ENCODE measurements at places on chromosomes 5 and 9. TPM values are rescaled to one million over a fixed set of nuclear protein-coding genes. Genes with fewer than 3 reads are reported as not detected.

- no peaks in the 10 kb centered on the region for H3K27me3 ChIP-seq
- no peaks in the 10 kb centered on the region for H3K36me3 ChIP-seq
- DNase-seq: no peak
- no peak overlapping the region for H3K4me3 ChIP-seq
Measured at GRCh38 chr5:61420016-61420415, 88.0 kb downstream of the ZSWIM6 start.

SPAAR gene
- 2.1 TPM for total RNA-seq

TNFSF15 gene
- total RNA-seq: 0.33 TPM

- no peak for DNase-seq
- no peak overlapping the region for H3K27ac ChIP-seq
- no peak overlapping the region for H3K4me3 ChIP-seq
- no peaks in the 10 kb centered on the region for H3K4me1 ChIP-seq
Measured at GRCh38 chr5:74490814-74491213, 149.7 kb downstream of the ENC1 start.

DNA sequence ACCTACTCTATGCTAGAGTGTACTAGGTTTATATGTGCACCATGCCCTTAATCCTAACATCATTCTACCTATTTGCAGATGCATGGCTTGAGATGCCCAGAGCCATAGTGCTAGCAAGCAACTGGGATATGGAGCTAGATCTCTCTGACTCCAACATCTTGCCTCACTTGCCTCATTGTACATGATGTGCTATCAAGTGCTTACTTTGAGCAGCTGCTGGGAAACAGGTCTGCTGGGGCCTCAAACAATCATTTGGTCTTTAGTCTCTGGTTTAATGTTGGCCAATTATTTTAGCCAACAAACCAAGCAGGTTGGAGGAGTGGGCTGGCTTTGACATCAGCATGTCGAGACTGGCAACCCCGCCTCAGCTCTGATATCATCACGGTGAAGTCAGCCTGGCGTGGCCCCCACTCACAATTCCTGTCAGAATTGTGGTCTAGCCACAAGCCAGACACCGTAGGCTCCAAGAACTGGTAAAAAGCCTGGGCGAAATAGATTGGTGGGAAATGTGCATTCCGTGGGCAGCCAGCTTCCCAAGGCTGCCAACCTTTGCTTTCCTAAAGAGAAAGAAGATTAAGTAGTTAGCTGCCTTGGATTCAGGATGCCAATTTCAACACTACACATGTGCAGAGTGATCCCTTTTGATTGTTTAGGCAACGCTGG, 21.1 kb upstream of the GAS1 start:
- H3K4me1 ChIP-seq: peaks cover 39% of the 10 kb centered on the region
- H3K36me3 ChIP-seq: no peaks in the 10 kb centered on the region
- no peak for DNase-seq
- no peak overlapping the region for H3K27ac ChIP-seq
- no peaks in the 10 kb centered on the region for H3K27me3 ChIP-seq

- H3K4me1 ChIP-seq: no peaks in the 10 kb centered on the region
- H3K36me3 ChIP-seq: peaks cover 43% of the 10 kb centered on the region
- H3K4me3 ChIP-seq: no peak overlapping the region
Measured at GRCh38 chr9:114465906-114466900, 39.1 kb downstream of the WHRN start.

GRCh38 chr5:80067531-80068245, 32.5 kb downstream of the THBS4 start:
- no peaks in the 10 kb centered on the region for H3K27me3 ChIP-seq
- H3K27ac ChIP-seq: no peak overlapping the region
- peaks cover 20% of the 10 kb centered on the region for H3K36me3 ChIP-seq
- H3K4me1 ChIP-seq: peaks cover 8% of the 10 kb centered on the region
- no peak overlapping the region for H3K4me3 ChIP-seq
- no peak for DNase-seq

- no peaks in the 10 kb centered on the region for H3K36me3 ChIP-seq
- no peak for DNase-seq
- H3K4me1 ChIP-seq: no peaks in the 10 kb centered on the region
- H3K27ac ChIP-seq: no peak overlapping the region
- no peaks in the 10 kb centered on the region for H3K27me3 ChIP-seq
Measured at GRCh38 chr5:17448877-17449276, 49.2 kb upstream of the TAF11L2 start.

DNA sequence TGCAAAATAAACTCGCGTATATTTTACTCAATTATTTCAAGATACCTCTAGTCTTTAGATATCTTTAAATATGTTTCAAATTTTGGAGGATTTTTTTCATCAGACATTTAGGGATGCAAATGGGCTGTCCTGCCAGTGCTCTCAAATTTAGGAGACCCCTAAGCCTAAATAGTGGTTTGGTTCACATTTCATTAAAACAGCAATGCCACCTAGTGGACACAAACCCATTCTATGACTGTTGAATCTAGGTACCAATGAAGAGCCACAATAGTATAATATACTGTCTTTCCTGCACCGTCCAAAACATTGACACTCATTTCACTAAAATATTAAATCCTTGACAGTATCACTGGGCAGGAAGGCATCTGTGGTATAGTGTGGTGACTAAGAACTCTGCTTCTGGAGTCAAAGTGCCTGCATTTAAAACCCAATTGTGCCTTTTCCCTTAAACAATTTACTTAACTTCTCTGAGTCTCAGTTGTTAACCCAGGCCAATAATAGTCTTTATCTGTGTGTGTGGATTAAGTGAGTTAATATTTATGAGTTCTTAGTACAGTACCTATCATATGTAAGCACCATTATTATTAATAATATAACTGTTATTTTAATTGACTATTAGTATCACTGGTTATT, 148.0 kb downstream of the RORB start:
- no peak for DNase-seq
- H3K4me1 ChIP-seq: no peaks in the 10 kb centered on the region
- H3K27ac ChIP-seq: no peak overlapping the region
- no peak overlapping the region for H3K4me3 ChIP-seq
- H3K27me3 ChIP-seq: peaks cover 5% of the 10 kb centered on the region
- H3K36me3 ChIP-seq: no peaks in the 10 kb centered on the region

DNA sequence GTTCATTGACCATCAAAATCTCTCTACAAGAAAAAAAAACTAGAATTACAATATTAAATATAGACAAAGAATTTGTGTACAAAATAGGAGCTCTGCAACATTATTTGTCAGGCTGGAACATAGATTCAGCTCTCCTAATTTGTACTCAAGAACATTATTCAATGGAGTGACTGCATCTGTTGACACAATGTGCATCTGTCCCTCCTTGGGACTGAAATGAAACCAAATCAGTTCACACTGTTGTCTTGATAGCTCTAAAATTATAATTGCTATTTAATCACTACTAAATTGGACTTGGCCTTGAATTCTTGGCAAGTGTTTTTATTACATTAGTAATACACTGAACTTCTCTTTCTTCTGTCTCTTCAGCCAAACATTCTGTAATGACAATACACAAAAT, 47.7 kb downstream of the FTMT start:
- H3K4me3 ChIP-seq: no peak overlapping the region
- H3K36me3 ChIP-seq: no peaks in the 10 kb centered on the region
- DNase-seq: no peak

DNA sequence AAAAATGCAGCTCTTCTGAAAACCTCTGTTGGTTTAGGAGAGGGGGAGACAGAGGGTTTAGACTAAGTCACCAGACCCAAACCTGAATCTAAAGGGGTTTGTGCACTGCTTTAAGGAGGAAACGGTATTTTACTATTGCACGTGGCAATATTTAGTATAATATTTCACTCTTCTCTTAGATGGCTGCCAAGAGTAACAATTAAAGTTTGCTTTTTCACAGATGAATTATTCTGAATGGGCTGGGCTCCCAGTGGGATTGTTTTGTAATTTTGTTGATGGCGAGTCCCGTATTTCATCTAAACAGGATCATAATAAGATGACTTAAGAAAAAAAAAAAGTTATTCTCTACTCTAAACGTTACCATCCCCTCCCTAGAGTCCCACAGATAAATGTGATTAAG, 245.4 kb downstream of the PCSK5 start:
- DNase-seq: no peak
- H3K4me1 ChIP-seq: peaks cover 21% of the 10 kb centered on the region

Measured in esophagus muscularis mucosa (tissue), 4 donors.